ENCODE measurements at places on chromosomes 4 and X. TPM values are rescaled to one million over a fixed set of nuclear protein-coding genes. Genes with fewer than 3 reads are reported as not detected.

COL4A6 gene
- total RNA-seq = 1.5 TPM

KIF4A gene
- 53.5 TPM for total RNA-seq

AWAT2 gene
- total RNA-seq = not detected

EDA2R gene
- 0.40 TPM for total RNA-seq

LONRF3 gene
- 2.2 TPM for total RNA-seq

HSD17B13 gene
- total RNA-seq = not detected

GPM6B gene
- total RNA-seq = 0.68 TPM
